ENCODE measurements at places on chromosomes 4 and X.

DNA sequence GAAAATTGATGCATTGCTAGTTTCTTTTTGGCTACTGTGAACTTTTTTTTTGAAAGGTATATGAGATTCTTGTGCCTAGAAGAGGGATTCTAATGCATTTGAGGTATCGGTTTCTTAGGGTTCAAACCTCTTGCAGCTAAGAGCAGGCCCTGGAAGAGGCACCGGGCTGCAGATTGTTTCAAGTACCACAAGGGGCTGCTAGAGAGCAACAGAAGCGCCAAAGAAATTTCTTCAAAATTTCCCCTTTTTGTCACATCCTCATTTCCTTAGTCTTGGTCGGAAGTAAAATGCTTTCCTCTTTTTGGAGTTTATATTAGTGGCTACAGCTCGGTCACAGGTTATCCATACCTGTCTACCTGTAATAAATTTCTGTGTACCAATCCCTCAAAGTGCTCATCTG, 89.8 kb downstream of the PDGFRA start:
- DNase-seq = peak; percentile 86

GRCh38 chrX:136032370-136032769, 47.1 kb downstream of the SLC9A6 start:
- peak; percentile 4 for DNase-seq

DNA sequence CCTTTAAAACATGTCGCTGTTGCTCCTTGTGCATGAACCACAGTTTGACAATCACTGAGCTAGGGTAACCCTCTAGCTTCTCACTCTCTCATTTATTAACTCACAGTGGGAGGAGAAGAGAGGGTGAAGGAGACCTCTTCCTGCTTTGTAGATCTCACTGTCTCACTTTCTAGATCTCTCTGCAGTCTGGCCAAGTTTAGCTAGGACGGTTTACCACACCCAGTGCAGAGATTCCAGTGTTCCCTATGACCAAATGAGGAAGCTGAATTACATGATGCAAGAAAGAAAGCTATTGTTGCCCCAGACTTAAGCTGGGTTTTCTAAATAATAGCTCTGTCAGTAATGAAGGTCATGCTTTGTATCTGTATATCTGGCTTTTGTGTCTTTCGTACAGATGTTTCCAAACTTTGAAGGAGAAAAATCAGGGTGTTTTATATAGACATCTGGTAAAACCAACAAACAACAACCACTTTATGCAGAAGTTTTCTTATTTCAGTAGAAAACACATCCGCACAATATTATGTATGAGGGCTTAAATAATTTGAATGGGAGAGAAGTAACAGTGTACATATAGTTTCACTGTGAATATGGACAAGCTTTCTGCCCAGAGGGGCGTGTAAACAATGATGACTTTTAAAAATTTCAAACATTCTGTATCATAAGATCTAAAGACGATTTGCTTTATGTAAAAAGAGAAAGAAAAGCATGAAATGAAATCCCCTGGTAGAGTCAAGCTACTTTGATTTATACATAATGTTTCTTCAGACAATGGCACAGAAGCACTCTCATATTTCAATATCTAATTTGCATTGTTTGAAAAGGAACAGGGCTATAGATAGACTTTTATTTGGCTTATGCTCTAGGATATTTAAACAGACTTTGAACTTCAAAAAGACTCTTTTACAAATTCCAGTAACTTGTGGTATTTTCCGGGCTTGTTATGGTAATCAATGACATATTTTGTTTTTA, 582.3 kb downstream of the FSTL5 start:
- peak; percentile 89 for DNase-seq

DNA sequence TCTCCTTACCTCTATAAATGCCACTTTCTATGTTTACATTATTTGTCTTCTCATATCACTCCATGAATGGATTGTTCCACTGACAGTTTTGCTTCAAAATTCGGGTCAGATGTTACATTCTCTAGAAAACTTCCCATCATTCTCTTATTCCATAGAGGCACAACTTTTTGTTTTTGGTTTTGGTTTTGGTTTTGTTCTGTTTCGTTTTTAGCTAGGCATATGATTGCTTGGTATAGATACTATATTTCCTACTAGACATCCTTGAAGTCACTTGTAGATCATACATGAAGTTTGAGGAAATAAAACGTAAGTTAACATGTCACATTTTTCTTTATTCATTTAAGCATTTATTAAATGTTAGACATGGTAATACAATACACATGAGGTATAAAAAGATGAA, 961.0 kb downstream of the PCDH18 start:
- DNase-seq = no peak

- no peak for DNase-seq
Measured at GRCh38 chr4:30828264-30828926, 108.2 kb downstream of the PCDH7 start.

GRCh38 chrX:97616883-97617530, 733.3 kb downstream of the RPA4 start:
- DNase-seq = peak; percentile 80

DNA sequence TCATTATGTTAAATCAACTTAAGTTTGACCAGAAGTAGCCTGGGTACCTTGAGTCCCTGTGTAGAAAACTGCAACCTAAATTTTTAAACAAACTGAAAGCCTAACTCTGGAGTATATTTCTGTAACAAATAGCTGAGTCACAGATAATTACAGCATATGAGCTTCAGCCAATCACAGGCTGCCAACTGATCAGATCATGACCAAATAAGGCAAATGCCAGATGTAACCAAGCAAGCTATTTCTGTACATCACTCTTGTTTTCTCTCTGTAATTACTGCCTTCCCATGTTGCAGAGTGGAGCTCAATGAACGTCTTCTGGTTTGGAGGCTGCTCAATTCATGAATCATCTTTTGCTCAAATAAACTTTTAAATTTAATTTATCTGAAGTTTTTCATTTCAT, 980.9 kb upstream of the DIAPH2 start:
- DNase-seq = no peak

DNA sequence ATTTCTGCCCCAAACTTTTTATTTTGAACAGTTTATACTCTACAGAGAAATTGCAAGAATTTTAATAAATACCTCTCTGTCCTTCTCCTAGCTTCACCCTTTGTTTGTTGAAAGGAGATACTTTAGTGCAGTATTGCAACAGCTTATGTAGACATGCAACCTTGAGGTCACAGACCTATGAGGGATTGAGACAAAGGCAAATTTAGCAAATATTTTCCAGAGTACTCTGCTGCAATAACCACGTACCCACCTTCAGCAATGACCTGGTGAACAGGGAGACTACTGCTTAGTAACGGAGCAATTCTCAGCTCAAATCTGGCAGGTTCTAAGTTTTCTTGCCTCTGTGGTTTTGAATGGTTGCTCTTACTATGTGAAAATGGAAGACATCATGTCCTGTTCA, 13.2 kb downstream of the FGA start:
- no peak for DNase-seq

DNA sequence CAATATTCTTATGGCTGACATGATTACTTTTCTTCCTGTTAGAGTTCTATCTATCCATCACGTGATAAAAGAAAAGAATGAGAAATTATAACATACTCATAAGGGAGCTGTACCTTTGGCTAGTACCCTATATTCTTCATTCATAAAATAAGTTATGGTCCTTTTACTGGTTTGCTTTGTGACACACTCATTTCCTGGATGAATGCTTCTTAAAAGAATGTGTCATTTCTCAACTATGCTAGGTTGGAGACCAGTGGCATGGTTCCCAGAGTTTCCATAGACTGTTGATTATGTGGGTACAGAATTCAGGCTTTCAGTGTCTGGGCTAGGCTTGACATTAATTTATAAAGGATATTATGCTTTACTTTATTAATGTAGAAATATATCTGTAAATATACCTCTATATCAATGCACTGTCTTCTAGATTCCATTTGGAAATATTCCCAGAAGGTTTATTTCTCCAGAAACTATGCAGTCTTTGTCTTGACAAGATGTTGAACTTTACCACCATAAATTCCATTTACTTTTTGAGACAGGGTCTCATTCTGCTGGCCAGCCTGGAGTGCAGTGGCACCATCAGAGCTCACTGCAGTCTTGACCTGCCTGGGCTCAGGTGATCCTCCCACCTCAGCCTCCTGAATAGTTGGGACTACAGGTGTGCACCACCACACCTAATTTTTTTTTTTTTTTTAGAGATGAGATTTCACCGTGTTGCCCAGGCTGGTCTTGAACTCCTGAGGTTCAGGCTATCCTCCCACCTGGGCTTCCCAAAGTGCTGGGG, 23.8 kb downstream of the NUDT6 start:
- DNase-seq = no peak

- no peak for DNase-seq
Measured at GRCh38 chr4:168817370-168817769, 192.7 kb downstream of the CBR4 start.

DNA sequence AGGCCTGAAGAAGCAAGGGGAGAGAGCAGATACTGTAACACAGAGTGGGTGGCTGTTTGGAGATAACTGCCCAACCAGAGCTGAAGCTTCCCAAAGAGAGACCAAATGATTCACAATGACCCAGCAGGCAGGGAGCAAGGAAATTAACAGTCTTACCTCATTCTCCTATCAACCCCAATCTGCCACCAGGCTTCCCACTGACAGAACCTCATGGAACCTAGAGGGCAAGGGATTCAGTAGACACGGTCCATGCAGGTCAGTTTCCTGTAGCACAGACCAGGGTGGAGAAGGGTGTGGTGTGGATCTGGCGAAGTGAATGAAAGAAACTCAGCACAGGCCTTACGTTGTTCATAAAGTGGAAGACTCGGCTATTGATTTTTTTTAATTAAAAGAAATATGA, 60.7 kb upstream of the ALB start:
- DNase-seq = no peak

DNA sequence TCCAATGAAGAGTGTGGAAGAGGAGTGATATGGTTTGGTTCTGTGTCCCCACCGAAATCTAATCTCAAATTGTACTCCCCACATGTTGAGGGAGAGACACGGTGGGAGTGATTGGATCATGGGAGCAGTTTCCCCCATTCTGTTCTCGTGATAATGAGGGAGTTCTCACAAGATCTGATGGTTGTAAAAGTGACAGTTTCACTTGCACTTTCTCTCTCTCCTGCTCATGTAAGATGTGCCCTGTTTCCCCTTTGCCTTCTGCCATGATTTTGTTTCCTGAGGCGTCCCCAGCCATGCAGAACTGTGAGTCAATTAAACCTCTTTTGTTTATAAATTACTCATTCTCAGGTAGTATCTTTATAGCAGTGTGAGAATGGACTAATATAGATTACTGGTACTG, 39.6 kb downstream of the FAM47C start:
- DNase-seq = no peak

DNA sequence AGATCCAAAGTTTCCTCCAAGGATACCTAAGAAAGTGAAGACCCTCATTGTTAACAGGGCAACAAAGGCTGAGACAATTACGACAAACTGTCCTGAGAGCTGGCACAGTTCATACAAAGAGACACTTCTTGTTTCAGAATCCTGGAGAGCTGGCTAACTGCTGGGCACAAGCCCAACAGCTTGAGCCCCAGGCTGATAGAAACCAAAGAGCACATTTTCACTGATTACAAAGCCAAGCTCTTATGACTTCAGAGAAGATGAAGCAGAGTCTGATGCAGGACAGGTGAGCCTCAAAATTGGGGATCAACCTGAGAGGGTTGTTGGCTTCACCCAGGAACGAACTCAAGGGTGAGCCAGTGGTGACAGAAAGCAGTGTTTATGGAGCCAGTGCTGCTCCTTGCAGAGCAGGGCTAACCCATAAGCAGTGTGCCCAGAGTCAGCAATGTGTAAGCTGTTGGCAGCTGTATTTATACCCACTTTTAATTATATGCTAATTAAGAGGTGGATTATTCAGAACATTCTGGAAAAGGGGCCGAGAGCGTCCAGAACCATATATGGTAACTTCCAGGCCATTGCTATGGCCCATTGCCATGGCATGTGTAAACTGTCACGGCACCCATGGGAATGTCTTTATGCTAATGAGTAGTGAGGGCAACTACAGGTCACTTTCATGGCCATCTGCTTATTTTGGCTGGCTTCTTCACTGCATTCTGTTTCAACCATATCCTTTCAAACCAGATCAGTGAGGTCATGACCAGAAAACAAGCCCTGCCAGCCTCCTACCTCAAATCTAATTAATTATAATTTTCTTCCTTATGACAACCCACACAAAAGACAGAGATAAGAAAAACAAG, 183.7 kb downstream of the EVC2 start:
- no peak for DNase-seq

- DNase-seq = no peak
Measured at GRCh38 chrX:75211976-75212375, 55.9 kb upstream of the ABCB7 start.

GRCh38 chr4:95867919-95868318, 28.0 kb downstream of the PDHA2 start:
- DNase-seq = peak; percentile 1

GRCh38 chr4:108135549-108136209, 33.1 kb downstream of the LEF1 start:
- DNase-seq = no peak

DNA sequence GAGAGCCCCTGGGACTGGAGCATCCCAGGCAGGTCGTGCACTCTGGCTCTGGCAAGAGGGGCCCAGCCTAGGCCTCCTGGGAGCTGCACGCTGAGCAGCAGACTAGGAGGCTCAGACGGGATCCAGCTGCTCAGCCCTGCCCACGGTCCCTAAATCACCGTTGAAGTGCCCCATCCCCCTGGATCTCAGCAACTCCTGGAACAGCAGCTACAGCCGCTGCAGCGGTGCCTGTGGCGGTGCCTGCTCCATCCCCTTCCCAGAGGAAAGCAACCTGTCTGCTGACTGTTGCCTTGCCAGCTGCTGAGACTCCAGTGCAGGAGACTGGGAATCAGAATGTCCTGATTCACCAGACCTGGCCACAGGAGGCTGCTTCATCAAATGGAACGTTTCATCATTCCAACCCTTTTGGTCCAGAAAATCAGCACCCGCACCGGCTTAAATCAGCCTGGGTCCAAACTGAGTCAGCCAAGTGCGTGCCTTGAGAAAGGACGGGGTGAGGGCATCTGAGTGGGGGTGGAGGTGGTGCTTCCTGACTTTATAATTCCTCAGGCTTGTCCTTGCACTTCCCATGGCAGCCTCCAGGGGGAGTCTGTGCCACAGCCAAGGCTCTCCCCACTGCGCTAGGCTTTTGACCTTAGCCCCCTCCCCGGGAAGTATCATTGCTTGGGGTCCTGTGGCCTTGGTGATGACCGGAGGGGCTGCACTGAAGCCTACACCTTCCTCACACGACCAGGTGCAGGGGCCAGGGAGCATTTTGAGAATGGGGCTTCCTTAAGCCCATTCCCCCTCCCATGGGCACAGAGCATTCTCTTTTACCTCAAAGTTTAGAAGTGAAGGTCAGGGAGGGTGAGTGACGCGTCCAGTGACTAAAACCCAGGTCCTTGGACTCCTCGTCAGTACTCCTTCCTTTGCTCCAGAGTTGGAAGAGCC, 6.5 kb downstream of the ZNF185 start:
- DNase-seq = peak; percentile 42

DNA sequence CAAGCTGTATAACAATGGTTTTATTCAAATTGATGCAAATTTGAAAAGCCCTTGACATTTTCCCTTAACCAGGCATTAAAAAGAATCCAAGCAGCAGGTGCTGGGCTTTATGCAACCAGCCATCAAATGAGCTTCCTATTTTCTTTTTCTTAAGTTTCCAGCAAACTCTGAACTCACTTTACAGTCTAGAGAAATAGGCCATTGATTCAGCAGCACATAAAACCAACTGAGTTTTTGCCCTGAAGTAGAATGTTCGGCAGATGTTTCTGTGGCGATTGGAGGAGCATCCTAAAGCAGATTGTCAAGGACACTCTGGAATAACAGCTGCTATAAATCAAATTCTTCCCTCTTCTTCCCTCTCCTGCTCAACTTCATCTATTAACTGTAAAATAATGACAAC, 582.8 kb upstream of the CPEB2 start:
- DNase-seq = no peak
